ENCODE measurements at places on chromosomes 2 and 18.
A peak's percentile ranks its signal among the peaks of the same experiment; 100 is the strongest.

DNA sequence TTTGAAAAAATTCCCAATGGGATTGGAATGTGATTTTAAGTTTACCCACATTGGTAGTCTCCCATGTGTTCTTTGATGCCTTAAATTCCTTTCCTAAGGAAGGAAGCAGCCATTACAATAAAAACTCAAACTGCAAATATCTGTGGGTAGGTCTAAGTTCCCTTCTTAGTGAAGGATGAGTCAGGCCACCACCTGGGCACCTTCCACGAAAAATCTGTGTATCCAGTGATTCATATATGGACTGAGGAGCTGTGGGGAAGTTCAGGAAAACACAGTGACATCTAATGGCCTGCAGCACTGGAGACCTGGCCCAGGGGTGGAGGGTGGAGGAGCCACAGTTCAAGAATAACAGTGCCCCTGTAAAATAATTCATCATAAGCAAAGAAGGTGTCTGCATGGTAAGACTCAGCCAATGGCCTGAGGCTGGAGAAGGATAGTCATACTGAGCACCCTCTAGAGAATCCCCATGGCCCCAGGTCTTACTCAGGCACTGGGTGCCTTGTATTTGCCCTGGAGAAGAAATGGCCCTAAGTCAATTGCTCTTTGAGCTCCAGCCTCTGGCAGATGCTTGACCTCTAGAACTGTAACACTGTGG is 248.6 kb downstream of the SP3 start:
- no peak for DNase-seq

- DNase-seq, result no peak
Observed at GRCh38 chr2:41736586-41736985, 311.2 kb upstream of the PKDCC start.

DNA sequence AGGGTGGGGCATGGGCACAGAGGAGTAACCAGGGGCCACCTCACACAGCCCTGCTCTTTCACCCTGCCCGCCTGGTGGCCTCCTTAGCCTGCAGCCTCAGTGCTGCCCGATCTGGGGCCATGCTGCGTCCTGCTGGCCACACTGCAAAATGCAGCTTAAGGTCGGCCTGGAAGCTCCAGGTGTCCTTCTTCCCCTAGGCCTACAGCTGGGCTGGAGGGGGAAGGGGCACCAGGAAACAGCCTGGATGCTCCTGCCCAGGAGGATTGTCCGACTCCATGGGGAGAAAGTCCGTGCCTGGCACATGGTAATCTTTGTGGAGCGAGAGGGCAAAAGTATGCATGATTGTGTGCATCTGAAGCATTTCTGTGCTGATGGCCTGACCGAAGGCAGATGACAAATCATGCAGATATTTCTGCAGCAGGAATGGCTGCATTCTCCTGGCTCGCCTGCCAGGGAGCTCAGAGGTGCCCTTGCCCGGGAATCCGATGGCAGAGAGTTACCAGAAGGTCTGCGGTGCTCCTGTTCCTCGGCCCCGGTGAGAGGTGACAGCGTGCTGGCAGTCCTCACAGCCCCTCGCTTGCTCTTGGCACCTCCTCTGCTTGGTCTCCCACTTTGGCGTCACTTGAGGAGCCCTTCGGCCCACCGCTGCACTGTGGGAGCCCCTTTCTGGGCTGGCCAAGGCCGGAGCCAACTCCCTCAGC is 12.8 kb upstream of the ALPP start:
- no peak for DNase-seq

DNA sequence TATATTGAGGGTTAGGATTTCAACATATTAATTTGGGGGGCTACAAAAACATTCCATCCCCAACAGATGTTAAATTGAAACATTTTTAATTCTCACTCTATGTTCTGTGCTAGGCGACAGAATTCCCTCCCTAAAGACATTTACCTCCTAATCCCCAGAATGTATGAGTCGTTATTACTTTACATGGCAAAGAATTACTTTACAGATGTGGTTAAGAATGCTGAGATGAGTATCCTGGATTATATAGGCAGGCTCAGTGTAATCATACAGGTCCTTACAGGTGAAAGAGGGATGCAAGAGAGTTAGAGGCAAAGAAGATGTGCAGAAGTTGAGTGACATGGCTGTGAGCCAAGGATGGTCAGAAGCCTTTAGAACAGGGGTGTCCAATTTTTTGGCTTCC is 974.1 kb upstream of the ACVR2A start:
- DNase-seq, result no peak

DNA sequence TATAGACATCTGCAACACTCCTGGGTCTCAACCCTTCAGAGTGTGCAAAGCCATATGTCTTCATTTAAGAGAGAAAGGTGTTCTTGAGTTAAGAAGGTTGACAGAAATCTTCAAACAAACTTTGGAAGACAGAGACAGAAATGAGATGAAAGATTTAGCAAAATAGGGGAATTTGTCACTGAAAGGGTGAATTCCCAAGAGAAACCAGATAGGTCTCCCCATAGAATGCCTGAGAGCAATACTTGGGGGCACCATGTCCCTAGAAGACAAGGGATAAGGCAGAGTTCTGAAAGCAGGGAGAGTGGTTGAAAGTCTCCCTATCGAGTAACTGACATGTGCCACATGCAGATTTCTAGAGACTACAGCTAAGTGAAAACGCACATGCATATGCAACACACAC is 50.0 kb downstream of the AP1S3 start:
- DNase-seq, result no peak

- DNase-seq, result no peak
Observed at GRCh38 chr18:77061946-77062517, 70.6 kb downstream of the MBP start.

- DNase-seq, result no peak
Observed at GRCh38 chr2:58428096-58429013, 187.2 kb upstream of the FANCL start.

DNA sequence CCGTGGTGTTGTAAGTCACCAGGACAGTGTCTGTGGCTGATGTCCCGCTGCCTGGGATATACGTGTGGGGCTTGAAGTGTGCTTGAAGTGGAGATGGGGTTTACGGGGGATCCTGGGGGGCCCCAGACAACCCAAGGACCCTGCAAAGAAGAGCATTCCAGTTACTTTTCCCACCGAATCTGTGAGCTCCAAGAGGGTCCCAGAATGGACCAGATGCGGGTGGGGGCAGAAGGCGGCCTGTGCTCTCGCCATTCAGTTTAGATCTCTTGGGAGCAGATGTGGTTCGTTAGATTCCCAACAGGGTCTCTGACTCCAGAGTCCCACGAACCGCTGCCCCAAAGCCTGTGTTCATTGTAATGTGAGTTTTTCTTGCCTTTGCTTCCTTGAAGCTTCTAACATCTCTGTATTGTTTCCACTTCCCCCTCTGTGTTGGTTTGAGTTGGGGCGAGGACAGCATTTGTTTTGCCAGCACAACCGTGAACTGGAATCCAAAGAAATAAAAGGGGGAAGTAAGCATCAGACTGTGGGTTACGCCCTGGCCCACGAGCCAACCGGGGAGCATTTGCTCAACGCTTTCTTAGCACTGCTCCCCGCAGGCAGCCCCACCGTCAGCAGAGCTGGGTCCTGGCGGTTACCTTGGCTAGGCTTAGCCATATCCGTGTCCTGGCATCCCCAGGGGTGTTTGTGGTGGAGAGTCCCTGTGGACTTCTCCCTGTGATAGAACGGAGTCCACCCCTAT is 92.1 kb downstream of the SH3BP4 start:
- no peak for DNase-seq

DNA sequence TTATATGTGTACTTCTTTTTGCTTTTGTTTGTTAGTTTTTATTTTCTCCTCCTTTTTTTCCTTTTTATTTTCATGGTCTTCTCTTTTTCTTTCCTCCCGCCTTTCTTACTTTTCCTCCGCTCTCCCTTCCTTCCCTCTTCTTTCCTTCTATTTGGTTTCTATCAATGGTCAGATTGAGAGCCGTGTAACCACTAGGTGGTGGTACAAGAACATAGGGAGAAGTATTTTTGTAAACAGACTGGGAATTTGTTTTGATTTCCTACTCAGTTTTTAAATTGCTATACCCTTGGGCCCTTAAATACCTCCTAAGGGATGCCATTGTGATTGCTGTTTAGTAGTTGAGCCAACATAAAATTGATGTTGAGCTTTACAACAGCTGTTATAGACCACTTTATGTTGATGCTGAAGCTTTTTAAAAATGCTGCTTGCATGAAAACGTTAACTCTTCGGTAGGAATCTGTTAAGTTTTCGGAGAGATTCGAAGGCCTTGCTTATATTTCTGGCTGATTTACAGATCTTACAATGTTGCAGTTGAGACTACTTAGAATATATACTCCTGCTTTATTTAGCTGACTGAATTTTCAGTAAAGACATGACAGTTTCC is 124.2 kb downstream of the UBE2E3 start:
- DNase-seq, result no peak

GRCh38 chr2:240566203-240567136 is 1.8 kb upstream of the RNPEPL1 start:
- peak; percentile 92 for DNase-seq

- DNase-seq, result no peak
Observed at GRCh38 chr2:237407700-237408099, 6.3 kb downstream of the COL6A3 start.

GRCh38 chr2:236691799-236692167 is 122.2 kb downstream of the ACKR3 start:
- DNase-seq, result no peak

GRCh38 chr2:64532030-64532429 is 7.9 kb downstream of the AFTPH start:
- no peak for DNase-seq

GRCh38 chr2:217836901-217837491 is 165.8 kb downstream of the TNS1 start:
- no peak for DNase-seq

DNA sequence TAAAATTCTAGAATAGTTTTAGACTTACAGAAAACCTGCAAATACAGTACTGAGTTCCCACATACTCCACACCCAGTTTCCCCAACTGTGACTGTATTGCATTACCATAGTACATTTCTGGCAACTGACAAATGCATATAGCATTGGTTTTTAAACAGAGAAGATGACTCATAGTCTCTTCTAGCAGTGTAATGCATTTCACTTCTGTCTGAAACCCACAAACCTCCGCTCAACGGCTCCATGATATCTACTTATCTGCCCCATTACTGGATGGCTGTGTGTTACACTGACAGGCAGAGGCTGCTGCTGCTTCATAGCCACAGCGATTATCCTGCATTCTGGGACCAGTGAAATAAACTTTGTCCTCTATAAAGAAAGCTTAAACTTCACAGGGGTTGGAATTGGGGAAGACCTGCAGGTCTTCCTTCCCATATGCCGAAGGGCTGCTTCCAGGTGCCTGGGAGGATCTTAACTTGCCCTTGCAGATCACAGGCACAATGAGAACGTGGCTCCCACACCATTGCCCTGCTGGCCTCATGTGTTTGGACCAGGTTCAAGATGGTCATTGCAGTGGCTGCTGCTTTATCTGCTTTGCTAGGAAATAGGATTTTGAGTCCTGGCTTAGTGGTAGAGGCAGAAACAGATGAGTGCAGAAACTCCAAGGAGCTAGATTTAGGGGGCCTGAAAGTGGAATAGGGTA is 742.6 kb upstream of the HS6ST1 start:
- no peak for DNase-seq

- no peak for DNase-seq
Observed at GRCh38 chr2:172999641-173000386, 75.8 kb upstream of the MAP3K20 start.

DNA sequence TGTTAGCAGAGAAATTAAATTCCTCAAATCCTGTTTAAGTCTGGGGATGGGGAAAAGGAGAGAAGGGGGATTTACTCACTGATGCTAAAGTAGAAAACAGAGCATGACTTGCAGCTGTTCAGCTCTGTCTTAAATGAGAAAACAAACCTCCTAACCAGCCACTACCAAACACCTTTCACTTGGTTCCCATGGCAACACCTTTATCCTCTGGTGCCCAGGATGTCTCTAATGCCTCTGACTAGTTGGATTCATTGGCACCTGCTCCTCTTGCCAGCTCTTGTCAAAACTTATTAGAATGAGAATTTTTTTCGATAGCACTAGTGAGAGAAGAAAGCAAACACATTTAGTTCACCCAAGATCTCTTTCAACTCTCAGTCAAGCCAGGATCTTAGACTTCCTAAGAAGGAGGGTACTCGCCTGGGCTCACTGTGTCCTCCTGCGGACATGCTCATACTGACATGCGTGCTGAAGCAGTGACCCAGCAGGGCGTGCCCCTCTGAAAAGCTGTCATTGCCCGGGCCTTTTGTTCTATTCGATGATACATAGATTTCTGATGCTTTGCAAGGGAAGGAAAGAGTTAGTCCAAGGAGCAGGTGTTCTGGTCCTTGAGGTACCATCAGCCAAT is 656.0 kb upstream of the CELF4 start:
- no peak for DNase-seq

DNA sequence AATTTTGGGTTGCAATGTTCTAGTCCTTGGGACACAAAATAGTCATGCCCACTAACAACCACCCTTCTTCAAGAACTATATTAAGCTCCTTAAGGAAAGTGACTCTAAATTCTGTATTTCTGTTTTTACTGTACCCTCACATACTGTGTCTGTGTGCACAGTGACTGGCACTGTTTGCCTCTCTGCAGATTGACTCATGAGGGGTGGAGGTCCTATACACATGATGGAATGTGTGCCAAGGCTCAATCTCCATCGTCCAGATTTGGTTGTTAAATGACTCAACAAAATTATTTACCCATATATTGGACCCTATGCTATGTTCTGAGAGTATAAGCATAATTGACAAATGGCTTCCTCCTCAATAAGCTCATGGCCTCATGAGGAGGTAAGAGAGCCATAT is 126.6 kb upstream of the CWC22 start:
- no peak for DNase-seq

GRCh38 chr2:175571078-175571653 is 389.7 kb upstream of the ATP5MC3 start:
- DNase-seq, result no peak

DNA sequence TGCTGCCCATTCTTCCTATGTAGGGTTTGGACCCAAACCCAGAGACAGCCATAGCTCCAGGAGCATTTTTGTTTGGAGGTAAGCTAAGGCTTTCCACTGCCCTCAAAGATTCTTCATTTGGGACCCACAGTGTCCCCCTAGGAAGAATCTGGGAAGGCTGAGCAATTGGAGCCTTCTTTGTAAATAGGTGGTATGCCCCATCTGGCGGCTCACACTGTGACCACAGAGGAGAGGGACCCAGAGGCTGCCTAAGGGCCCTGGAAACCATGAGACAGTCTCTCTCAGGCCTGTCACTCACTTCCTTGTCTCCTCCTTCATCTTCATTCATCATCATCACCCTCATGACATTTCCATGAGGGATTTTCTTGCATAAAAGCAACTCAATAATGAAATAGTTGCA is 215.4 kb upstream of the OSR1 start:
- DNase-seq, result no peak

DNA sequence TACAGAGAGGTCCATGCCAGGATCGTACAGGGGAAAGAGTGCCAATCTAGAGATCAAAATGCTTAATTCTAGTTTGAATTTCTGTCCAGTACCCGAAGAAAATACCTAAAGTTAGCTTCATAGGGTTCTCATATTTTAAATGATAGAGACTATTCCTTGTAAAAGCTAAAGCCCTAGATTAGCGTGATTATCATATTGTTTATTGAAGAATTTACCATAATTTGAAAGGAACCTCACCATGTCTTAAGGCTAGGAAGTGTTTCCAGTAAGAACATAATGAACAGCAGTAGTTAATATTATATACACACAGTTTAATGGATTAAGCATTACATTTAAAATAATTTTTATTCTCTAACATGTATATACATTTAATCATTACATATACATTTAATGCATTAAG is 68.5 kb downstream of the COBLL1 start:
- DNase-seq, result no peak

GRCh38 chr2:71995067-71995665 is 152.5 kb downstream of the CYP26B1 start:
- no peak for DNase-seq

GRCh38 chr2:117960231-117960630 is 53.6 kb downstream of the CCDC93 start:
- DNase-seq, result no peak
